ENCODE measurements at places on chromosomes 6 and 20.

GRCh38 chr6:150925590-150925928, 60.1 kb downstream of the MTHFD1L start:
- DNase-seq, result no peak

DNA sequence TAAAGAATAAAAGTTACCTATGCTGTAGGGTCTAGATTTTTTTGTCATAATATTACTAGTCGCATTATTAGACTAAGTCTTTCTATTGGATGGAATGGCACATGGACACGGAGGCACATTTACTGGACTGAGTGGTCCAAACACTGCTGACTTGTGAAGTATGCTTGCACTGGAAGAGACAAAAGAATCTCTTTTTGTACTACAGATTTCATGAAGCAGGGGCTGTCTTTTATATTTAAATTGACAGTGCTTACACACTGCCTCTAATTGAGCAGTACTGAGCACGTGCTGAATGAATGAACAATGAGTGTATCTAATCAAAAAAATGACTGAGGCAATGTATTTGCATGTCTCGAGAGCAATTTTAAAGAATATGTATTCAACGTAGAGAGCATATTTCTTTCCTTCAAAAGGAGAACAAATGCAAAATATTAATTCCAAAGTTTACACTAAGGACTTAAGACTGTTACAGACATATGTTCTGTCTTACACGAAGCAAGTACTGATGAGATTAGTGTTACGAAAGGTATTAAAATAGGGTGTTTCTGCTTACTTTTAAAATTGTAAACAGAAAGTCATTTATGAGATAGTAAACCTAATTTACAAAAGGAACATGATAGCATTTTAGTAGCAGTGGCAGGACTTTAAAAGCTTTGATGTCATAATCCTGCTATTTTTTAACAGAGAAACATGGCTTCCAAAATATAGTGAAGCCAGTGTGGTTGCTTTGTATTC, 8.3 kb downstream of the ELOVL2 start:
- no peak for DNase-seq

GRCh38 chr20:23099791-23100719, 13.9 kb upstream of the CD93 start:
- DNase-seq, result no peak

DNA sequence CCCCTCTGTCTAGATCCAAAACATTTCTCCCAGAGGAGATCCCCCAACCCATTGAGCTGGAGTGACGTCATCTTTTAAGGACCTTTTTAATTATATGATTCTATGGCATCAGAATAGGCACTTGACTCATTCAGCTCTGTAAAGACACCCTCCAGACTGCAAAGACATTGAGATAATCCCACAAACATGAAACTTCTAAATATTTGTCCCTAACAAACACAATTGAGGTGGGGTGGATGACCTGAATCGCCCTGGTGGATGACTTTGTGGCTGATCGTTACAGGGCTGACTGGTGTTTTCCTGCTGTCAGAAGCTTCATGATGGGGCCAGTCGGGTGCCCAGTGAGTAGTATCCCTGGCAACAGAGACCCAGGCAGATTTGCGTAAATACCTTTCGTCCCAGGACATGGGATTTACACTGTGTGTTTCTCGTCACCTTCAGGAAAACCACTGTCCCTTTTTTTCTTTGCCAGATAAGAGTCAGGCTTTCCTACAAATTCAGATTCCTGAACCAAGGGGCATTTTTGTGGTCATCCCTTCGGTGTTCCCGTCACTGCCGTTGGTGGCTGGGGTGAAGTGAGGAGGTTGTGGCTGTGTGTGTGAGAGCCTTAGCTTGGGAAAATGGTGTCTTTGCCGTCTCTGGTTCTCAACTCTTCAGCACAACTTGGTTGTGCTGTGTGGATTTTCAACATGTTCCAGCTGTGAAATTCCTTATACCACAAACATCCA, 5.3 kb upstream of the PCK1 start:
- no peak for DNase-seq

GRCh38 chr6:75012018-75012417, 193.8 kb downstream of the COL12A1 start:
- DNase-seq, result no peak

All from T-helper 9 cell (primary cell).